ENCODE measurements at places on chromosomes 6 and 20. TPM values are rescaled to one million over a fixed set of nuclear protein-coding genes. Genes with fewer than 3 reads are reported as not detected.

PNPLA1 gene
- total RNA-seq: not detected

ANKRD6 gene
- 18.0 TPM for total RNA-seq

PGC gene
- not detected for total RNA-seq

VEGFA gene
- total RNA-seq: 230 TPM

PCNA gene
- 62.9 TPM for total RNA-seq

MCCD1 gene
- total RNA-seq: not detected

CST2 gene
- total RNA-seq: not detected

OXT gene
- not detected for total RNA-seq

GRCh38 chr20:4131911-4132310 is 116.6 kb upstream of the RNF24 start:
- DNase-seq: no peak

DNA sequence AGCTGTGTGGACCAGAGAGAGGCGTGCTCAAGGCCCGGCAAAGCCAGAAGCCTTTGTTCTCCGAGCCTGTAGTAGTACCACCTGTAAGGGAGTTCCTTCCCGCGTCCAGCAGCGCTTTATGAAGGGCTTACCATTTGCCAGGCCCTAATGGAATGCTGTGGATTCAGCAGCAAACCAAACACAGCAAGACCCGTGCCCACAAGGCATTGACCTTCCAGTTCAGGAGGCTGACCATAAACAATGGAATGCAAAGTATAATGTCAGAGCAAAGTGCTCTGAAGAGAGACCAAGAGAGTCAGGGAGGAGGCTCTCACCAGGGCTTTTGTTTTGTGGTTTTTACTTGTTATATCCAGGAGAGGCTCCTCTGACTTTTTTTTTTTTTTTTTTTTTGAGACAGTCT is 209.8 kb downstream of the ZMYND8 start:
- DNase-seq: no peak

- no peak for DNase-seq
Measured at GRCh38 chr6:160130729-160131484, 9.3 kb downstream of the SLC22A1 start.

DNA sequence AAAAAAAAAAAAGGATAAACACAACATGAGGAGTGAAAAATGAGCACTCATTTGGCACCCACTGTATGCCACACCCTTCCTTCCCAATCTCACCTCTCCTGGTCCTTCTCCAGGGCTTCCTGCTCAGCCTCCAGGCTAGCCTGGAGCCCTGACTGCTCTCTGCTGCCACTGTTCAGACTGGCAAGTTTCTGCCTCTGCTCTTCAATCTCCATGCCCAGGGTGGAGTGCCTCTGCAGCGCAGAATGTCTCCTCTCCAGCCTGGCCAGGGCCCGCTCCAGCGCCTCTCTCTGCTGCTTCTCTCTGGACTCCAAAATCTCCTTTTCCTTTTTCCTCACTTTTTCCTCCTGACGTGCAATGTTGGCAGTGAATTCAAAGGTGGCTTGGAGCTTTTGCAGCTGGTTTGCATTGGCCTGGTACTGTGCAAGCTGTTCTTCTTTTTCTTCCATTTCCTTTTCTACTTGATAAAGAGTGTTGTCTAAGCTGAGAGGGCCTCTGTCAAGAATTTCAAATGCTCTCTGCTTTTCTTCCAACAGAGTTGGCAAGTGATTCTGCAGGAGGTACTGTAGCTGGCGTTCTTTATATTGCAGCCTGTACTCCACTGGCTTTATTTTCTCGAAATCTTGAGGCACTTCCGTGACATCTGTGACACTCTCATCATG is 194.4 kb downstream of the KIF16B start:
- DNase-seq: no peak

GRCh38 chr20:24461848-24462247 is 7.6 kb upstream of the SYNDIG1 start:
- no peak for DNase-seq

GRCh38 chr20:57108742-57109570 is 157.5 kb downstream of the BMP7 start:
- no peak for DNase-seq

DNA sequence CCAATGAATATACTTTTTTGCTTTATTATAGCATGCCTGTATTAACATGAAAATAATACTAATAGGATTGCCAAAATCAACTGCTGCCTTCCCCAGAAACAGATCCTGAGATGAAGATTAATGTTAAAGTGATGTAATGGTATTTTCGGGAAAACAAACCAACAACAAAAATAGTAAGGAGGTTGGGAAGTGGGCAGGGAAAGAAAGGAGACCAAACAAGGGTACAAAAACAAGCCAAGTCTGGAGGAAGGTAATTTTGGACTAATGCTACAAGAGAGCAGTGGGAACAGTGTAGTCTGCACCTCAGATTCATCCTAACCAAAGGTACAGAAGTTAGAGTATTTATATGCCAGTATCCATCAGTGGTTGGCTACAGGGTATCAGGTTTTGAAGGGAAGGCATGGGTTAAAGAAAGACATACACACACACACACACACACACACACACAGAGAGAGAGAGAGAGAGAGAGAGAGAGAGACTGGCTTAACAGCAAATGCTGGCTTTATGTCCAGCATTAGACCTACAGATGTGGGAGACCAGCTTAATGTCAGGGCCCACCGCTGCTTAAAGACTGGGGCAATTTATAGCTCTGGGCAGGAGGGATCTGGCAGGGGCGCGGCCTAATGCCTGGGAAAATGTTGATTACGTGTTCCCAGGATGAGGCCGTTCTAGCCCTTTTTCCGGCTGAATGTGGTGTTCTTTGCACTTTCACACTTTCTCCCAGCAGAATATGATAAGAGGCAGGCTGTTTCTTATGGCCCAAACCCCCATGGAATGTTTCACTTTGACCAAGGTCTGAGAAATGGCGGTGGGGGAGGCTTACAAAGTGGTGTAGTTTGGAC is 3.8 kb upstream of the SLC17A1 start:
- no peak for DNase-seq

DNA sequence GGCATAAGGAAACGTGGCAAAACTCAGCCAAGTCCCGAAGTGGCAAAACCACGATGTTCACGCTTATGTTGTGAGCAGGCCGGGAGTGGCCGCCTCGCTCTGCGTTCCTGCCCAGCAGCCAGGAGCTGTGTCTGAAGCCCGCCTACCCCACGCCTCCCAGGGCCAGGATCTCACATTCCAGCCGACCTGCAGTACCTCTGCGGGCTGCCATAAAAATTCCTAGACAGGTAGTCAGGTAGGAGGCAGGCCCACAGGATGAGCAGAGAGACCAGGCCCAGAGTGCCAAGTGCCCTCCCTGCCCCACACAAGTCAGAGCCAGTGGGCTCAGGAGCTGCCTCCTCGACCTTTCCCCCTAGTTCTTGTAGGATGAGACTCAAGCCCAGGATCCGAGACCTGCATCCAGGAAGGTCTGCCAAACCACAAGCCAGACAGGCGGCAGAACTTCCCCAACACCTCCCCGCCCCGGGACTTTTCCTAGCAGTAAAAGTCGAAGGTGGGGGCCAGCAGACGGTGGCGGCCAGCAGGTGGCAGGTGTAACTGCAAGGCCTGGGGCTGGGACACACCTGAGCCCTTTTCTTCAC is 16.7 kb downstream of the PMEPA1 start:
- peak; percentile 77 for DNase-seq

DNA sequence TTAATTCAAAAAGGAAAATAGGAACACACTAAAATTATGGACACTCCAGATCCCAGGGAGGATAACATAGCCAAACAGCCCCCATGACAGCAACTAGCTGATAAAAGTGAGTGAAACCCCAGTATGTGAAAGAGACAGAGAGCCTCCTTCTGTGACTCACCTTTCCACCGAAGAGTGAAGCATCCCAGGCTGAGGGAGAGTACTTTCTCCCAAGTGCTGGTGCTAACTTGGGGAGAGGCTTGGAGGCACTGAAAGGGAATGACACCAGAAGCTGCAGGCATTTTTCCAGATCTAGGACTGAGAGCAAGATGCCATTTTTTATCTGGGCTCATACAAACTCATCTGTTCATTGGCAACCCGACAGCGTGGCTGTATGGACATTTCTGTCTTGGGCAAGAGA is 339.8 kb downstream of the HTR1B start:
- no peak for DNase-seq

DNA sequence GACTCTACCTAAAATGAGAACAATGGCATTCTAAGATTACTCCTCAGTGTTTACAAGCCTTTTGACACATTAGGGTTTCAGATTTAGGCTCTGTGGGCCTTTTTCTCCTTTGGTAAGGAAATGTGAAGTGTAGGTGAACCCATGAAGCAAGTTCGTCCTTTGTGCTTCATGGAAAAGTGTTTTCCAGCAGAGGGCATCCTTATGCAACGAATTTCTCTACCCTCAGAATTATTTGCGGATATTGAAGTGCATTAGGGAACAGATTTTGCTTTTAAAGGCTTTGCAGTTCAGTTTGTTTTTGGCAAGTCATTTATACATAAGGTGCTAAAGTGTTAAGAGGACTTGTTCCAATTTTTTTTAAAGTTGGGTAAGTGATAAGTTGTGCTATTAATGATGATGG is 55.7 kb upstream of the FERMT1 start:
- DNase-seq: no peak

- DNase-seq: no peak
Measured at GRCh38 chr6:64146876-64147275, 511.3 kb downstream of the PHF3 start.

DNA sequence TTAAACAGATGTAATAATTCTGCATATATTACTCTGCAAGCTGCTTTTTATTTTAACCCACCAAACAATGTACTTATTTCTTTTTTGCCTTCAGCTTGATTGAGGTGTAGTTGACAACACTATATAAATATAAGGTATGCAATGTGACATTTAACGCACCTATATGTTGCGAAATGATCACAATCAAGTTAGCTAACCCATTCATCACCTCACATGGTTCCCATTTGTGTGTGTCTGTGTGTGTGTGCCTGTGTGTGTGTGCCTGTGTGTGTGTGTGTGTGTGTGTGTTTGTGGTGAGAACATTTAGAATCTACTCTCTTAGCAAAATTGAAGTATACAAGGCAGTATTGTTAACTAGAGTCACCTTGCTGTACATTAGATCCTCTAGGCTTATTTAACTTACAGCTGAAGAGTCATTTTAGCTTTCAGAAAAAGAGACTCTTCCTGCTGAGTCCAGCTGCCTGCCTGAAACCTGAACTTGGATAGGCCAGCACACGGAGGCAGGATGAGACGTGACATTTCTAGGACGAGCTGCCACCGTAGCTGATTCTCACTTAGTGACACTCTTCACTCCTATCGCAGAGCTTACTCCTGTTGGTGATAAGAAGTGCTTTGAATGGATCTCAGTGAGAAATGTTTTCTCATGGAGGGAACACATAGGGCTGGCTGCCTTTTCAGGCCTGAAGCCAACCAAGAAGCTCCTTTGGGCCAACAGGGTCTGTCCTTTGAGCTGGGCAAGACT is 126.5 kb upstream of the RIPOR2 start:
- DNase-seq: no peak

DNA sequence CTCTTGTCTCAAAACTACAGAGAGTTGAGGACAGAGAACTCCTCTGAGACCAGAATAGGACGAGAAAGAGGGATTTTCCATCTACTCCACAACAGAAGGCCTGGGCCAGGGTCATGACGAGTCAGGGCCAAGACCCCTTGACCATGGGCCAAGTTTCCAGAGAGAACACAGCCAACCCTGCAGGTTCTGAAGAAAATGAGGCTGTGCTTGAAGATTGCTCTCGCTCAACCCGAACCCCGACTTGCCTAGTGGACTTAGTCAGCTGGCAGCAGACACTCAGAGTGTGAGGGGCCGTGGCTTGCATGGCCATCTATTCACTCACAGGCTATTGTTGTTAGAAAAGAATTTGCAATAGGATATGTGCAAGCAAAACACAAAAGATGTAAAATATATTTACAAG is 54.5 kb downstream of the TMEM242 start:
- no peak for DNase-seq

DNA sequence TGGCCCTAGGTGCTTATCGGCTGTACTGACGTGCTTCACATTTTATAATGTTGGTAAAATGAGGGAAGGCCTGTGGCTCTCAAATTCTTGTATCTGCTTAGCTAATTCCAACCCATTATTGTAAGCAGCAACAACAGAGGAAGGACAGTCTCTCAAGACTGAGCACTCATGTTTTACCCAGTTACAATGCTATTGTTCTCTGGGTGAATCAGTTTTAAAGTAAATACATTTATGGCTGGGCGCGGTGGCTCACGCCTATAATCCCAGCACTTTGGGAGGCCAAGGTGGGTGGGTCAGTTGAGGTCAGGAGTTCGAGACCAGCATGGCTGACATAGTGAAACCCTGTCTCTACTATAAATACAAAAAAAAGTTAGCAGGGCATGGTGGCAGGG is 194.6 kb downstream of the PRKN start:
- DNase-seq: no peak

GRCh38 chr20:5065879-5066383 is 53.8 kb downstream of the PCNA start:
- no peak for DNase-seq

DNA sequence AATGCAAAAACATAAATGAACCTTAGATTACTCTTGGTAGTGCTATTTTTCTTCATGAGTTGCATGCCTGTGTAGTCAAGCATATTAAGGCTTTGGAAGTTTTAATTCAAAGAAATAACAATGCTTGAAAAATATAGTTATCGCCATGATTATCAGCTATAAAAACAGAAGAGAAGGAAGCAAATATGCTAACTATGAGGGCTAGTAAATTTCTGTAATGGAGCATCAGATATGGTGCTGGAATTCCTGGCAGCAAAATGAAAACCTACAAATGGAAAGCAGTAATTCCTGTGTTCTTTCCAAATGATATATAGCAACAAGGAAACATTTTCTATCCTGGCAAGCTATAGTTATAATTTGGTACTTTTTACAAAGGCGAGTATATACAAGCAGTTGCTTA is 29.7 kb downstream of the DOP1A start:
- no peak for DNase-seq

GRCh38 chr20:51437182-51437924 is 105.2 kb downstream of the NFATC2 start:
- DNase-seq: no peak

- DNase-seq: no peak
Measured at GRCh38 chr6:15730442-15730841, 67.6 kb upstream of the DTNBP1 start.

DNA sequence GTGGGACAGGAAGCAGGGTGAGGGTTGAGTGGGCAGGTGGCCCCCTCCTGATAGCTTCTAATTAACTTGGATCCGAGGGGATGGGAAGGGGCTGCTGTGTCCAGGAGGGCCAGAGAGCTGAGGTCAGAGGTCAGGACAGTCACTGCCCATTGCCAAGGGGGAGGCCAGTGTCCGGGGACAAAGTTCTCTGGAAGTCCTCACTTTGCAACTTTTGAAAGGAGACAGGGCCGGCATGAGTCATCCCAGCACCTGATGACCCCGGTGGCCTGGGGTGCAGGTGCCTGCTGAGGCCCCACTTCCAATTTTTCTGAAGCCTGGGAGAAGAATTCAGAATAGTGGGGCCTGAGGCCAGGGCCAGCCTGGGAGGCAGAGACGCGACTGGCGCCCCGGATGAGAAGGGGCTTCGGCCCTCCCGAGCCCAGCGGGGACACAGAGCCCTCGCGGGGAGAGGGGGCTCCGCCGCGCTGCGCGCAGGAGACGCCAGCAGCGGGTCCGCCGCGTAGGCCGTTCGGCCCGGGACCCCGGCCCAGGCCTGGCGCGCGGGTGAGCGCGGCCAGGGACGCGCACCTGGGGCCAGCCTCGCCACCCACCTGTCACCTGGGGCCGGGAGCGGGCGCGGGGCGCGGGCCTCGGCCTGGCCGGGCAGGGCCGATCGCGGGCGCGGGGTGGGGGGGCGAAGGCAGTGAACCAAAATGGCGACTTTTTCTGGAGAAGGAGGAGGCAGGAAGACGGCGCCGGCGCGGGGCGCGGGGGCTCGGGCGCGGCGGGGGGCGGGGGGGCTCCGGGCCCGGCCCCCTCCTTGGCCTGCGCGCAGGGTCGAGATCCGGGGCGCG is 586 bp downstream of the ZNF512B start:
- no peak for DNase-seq

All from breast epithelium (tissue), 4 donors.